ENCODE measurements at places on chromosomes 3 and 15.

DNA sequence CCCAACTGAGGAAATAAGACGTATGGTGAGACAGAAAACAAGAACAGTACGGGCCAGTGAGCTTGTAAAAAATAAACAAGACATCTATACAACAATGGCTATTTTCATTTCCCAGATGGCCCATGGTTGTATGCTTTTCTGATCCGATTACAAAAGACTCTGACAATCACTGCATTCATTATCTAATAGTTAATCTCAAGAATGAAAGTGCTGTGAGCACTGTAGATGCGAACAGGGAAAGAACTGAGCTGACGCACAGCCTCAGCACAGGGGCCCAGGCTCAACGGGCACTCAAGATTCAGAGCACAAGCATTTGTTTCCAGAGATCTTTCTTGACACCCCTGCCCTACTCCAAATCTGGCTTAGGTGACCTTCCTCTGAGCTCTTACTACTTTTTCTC, 6.9 kb downstream of the MTMR10 start:
- DNase-seq: no peak

- DNase-seq: no peak
These were observed 123.8 kb downstream of the TIGIT start for GRCh38 chr3:114417675-114418074.

DNA sequence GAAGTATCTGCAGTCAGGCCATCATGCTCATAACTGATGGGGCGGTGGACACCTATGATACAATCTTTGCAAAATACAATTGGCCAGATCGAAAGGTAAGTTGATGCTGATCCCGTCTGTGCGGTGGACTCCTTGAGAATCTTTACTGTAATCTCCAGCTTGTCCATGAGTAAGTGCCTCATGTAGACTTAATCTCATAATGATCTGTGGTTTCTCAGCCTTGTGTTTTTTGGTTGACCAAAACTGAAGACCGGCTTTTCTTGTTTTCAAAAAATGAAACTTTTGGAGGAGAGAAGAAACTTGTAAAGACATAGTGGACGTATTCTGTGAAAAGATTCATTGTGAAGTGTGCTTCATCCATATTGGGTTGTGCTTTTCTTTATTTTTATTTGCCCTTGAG, 285.7 kb downstream of the LRTM1 start:
- DNase-seq: no peak

GRCh38 chr15:99130314-99130713, 25.4 kb downstream of the SYNM start:
- DNase-seq: no peak

- no peak for DNase-seq
These were observed 1070.5 kb downstream of the SI start for GRCh38 chr3:164007765-164008164.

DNA sequence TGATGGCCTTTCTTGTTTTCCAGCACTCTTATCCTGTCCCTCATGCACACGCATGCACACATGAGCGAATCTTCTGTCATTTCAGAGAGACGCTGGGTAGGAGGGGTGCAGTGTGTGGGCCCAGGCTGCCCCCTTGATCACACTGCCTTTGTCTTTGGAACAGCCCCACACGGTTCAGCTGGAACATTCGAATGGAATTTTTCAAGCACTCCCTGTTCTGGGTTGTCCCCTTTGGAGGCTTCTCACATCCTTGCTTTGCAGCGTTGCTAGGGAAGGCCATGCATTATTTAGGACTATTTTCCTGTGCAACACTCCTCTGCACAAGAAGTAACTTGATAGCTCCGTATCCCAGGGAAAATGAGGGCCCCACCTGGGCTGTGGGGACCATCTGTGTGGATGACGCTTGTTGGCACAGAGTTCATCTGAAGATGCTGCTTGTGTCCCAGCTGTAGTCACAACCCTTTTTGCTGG, 78.4 kb downstream of the SPSB4 start:
- DNase-seq: no peak

DNA sequence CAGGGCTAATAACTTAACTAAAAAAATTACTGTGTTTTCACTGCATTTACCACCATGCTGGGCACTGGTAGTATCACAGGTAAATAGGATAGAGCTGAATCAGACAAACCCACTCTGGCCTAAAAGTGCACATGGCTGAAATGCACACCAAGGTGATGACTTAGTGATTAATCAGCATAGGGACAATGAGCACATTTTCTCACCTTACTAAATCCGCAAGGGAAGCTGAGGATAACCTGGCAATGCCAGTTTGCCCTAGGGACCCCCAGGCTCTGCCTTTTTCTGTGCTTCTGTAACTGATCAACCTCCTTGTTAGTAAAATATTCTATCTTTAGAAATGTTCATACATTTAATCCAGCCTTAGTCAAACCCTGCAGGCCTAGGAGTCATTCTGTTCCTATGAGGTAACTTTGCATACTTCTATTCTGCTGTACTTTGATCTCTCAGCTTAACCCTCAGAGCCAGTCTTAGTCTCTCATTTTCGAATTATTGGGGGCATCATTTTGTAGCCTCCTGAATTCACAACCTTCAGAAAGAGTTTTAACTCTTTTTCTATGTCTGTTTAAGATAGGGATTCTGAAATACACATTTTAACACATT, 562.9 kb upstream of the KCNMB2 start:
- no peak for DNase-seq

DNA sequence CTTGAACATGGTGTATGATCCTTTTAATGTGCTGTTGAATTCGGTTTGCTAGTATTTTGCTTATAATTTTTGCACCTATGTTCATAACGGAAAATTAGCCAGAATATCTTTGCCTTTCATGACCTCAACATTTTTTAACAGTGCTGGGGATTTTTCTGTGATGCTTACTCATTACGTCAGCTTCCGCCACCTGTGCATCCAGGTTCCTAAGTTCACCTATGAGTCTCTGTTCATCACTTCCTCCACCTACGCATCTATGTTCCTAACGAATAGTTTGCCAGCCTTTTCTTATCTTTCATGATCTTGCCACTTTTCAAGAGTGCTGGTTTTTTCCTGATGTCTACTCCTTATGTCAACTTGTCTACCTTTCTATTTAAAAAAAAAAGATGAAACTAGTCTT, 16.5 kb downstream of the AADACL2 start:
- DNase-seq: no peak

DNA sequence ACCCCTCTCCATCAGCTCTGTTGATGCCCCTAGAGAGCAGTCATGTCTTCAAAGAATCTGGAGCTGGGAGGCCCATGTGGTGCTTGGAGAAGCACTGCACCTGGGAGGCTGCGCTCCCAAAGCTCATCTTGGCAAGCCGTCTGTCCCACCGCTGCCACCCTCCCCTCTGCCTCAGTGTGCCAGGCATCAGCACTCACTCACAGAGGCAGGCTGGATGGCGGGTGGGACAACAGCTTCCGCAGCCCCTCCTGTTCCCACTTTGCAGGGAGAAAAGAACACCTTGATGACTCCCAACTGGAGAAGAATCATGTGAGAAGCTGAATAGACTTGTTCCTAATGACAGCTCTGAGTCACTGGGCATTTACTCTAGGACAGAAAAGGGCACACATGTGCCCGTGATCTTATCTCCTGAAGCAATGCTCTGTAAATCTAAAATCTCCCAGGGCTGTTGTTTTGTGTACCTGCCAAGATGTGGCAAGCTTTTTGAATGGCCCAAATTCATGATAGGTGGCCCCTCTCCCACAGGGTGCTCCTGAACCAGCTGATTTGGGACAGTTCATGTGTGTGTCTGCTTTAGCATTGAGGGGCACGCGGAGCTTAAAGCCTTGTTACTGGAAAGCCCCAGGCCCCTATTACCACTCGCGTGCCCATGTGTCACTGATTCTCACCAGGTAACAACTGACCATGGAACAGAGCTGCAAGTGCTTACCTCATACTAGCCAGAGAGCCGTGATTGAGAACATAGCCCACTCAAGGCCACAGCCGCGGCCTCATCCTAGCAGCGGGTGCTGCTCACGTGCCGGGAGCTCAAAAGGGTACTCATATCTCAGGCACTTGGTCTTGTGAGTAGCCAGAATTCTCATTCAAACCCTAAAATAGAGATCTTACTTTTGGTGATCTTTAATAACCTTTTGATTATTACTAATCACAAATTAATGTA, 104.4 kb downstream of the DNAJB8 start:
- DNase-seq: no peak

GRCh38 chr3:48215466-48215865, 7.8 kb upstream of the CAMP start:
- no peak for DNase-seq

DNA sequence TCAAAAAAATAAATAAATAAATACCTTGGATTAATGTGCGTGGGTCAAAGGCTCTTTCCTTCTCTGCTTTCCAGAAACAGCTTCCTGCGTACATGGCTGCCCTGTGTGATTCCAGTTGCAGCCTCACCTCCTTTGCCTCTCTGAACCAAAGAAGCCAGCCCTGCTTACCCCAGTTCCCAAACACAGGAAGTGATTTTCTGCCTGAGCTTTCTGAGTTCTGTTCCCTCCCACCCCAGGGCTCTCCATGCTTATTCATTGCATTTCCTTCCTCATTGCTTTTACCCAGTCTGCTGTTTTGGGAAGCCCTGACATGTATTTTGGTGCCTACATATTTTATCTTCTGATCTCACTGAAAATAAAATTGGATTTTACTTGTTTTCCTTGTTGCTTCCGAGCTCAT, 15.4 kb downstream of the ZSCAN2 start:
- no peak for DNase-seq

DNA sequence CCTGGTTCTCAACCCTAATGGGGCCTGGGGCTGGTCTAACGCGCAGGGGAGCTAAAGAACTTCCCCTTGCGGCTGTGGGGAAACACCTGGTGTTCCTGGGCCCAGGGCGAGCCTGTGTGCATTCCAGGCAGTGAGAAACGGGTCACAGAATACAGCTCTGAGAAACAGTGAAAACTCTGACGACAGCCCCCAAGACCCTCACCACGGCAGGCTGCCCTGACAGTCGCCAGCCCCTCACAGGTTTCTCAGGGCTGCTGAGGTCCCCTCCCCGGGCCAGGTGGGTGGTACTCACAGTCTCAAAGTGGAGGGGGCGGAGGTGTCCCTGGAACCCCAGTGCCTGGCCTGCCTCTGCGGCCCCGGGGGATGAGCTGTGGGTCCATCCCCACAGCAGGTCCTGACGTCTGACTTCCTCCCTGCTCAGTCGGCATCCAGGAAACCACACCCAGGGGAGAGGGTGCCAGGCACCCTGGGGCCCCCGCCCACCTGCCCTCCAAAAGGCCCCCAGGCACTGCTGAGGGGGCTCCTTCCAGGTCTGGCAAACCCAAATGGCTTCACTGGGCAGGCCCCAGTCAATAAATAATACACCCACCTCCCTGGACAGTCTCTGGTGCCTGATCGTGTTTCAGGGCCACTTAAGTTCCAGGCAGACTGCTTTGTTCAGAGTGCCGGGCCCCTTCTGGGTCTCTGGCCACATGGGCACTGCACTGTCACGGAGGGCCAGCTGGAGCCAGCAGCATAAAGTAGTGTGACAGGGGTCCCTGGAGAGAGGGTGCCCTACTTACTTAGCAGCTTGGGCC, 57.7 kb downstream of the IQSEC1 start:
- peak; percentile 90 for DNase-seq

DNA sequence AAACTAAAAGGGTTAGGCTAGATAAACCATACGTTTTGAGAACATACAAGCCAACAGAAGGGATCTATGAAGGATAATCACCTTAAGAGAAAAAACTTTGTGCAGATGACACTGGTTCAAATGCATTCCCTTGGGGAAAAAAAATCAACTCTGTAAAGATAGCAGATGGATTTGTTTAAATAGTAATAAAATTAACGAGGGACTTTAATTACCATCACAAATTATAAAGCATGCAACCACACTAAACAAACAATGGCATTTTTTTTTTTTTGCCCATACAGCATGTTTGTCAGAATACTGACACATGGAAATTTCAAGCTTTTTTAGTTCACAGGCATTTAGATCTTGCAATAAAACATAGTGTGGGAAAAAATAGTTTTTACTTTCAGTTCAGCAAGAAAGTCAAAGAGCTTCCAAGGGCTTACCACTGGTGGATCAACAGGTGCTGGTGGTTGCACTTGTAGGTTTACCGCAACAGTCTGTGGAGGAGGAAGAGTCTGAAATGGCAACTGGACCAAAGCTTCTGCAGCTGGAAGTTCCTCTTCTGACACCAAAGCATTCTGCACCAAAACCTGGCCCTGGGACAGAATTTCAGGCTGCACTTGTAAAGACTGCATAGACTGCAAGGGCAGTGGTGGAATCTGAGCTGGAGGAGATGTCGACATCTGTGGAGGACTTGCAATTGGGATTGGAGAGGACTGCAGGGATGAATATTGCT, 53.1 kb downstream of the PHC3 start:
- DNase-seq: peak; percentile 98

GRCh38 chr3:58567251-58567515, 10.0 kb downstream of the FAM107A start:
- no peak for DNase-seq

GRCh38 chr3:197487911-197488391, 67.8 kb downstream of the BDH1 start:
- no peak for DNase-seq

- no peak for DNase-seq
These were observed 14.2 kb upstream of the ANKDD1A start for GRCh38 chr15:64897345-64897985.

GRCh38 chr15:78320183-78320582, 20.0 kb upstream of the CRABP1 start:
- DNase-seq: no peak

- DNase-seq: peak; percentile 70
These were observed 313.2 kb upstream of the MME start for GRCh38 chr3:154766765-154767503.

- no peak for DNase-seq
These were observed 10.0 kb downstream of the PHC3 start for GRCh38 chr3:170171563-170171962.

DNA sequence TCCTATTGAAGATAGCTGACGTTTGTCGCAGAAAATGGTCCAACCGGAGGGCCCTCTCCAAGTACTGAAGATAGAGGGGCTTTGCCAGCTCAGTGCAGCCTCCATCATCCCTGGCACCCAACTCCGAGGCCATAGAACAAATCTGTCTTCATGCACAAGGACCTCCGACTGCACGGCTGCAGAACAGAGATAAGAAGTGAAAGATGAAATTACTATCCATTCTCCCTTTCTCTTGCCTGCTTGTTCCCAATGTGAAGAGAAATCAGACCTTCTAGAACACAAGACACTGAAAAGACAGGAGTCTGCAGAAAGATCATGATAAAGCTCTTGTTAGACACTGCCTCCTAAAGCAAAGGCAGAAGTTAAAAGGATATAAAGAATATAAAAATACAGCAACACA, 19.9 kb downstream of the INO80 start:
- DNase-seq: no peak

DNA sequence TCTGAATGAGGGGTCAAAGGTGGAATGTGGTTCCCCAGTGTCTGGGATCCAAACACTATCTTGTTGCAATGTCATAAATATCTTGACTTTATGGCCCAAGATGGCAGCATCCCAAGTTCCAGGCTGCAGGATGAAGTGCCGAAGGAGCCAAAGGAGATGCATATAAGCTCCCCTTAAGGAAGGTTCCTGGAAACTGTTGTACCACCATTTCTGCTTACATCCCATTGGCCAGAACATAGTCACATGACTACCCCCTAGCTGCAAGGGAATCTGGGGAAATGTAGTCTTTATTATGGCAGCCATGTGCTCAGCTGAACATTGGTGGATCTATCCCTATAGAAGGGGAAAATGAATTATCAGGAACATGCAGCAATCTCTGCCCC, 54.3 kb downstream of the BDH1 start:
- DNase-seq: peak; percentile 72
